Fibroblast of lung (primary cell): ENCODE measurements at places on chromosomes 2 and 18. TPM values are rescaled to one million over a fixed set of nuclear protein-coding genes. Genes with fewer than 3 reads are reported as not detected.

DNA sequence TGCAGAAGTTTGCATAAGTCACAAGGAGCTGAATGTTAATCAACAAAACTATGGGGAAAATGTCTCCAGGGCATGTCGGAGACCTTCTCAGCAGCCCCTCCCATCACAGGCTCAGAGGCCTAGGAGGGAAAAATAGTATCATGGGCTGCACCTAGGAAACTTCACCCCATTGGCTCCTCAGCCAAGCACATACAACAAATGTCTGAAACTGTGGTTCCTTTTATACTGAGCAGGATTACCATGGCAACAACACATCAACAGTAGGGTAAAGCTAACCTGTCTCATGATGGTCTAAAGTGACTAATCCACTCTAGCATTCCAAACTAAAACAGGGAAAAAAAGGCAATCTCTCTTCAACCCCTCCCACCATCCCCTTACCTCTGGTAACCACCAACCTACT lies 3.2 kb upstream of the NEMP2 start:
- DNase-seq: peak; percentile 12

- no peak for DNase-seq
These were observed 19.4 kb upstream of the RNF149 start for GRCh38 chr2:101327863-101328394.

DNA sequence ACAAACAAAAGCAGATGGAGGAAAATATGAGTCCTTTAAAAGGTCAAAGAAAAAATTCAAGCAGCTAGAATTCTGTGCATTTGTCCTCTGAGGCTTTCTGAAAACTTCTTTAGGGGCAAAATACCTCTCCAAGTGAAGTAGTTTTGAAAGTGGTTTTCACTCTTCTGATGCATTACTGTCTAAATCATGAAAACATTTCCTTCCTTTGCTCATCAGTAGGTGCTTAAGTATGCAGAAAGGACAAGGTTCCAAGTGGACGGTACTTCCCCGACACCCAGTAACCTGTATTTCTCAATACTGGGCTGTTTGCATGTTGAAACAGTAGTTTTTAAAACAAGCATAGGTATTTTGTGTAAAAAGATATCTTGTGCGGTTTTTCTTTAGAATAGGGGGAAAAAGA lies 189.1 kb upstream of the ERBB4 start:
- DNase-seq: no peak

DNA sequence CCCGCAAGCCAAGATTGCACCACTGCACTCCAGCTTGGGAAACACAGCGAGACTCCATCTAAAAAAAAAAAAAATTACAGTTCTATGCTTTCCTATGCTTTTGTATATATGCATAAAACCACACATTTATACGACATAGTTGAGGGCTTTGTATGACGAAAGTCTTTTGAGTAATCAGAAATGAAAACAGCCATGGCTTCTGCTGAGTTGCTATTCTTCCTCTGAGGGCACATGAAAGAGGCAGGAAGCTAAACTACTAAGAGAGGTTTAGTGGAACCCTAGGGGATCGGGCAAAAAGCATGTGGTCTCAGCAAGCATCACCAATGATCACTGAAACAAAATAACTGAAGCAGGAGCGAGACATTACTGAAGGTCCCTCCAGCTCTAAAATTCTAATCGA lies 99.6 kb downstream of the ZAP70 start:
- DNase-seq: no peak

GRCh38 chr2:178317811-178318210 lies 123.5 kb downstream of the OSBPL6 start:
- DNase-seq: no peak

DNA sequence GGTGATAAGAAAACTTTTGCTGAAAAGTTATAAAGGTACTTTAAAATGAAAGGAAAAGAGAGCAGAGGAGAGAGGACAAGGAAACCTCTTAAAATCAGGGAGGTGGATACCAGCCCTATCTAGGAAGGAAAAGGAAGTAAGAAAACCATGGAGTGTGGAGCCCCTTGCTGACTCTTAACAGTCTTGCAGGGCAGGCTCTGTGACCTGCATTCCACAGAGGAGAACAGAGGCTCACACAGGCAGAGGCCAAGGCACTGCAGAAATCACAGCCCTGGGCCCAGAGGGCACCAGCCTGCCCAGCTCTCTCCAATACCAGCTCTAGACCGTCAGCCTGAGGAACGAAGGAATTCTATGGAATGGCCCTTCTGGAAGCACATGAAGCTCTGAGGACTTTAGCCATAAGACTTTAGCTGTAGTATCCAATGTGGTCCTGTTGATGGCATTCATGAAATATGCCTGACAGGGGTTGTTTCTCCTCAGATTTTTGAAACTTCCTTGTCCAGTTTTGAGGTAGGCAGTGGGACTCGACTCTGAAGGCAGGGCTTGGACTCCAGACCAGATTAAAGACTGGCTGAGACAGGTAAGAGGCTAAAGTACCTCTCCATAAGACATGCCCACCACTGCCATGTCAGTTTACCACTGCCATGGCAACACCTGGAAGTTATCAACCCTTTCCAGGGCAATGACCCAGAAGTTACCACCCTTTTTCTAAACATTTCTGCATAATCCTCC lies 216.3 kb downstream of the ANAPC1 start:
- peak; percentile 59 for DNase-seq

DNA sequence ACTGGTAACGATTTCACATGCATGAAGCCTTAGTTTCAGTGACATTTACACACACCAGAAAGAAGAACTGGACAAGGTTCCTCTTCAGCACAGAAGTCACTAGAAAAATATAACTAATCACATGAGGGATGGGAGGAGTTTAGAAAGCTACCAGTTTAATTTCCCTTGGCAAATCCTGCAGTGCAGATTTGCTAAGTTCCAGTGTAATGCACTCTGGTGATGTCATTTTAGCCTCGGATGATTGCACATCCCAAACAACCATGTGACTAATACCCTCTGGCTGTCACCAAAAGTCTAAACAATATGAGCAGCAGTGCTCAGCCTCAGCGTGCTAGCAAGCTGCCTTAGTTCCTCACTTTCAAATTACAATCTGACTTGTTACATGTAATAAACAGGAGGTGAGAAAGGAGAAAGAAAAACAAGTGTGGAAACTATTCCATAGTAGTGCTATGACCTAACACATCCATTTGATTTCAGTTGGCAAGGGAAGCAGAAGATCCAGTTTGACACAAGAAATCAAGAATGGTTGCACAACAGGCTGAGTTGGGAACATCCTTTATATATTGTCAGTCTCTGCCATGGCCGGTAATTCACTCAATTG lies 35.3 kb upstream of the PPP1CB start:
- DNase-seq: peak; percentile 93

DNA sequence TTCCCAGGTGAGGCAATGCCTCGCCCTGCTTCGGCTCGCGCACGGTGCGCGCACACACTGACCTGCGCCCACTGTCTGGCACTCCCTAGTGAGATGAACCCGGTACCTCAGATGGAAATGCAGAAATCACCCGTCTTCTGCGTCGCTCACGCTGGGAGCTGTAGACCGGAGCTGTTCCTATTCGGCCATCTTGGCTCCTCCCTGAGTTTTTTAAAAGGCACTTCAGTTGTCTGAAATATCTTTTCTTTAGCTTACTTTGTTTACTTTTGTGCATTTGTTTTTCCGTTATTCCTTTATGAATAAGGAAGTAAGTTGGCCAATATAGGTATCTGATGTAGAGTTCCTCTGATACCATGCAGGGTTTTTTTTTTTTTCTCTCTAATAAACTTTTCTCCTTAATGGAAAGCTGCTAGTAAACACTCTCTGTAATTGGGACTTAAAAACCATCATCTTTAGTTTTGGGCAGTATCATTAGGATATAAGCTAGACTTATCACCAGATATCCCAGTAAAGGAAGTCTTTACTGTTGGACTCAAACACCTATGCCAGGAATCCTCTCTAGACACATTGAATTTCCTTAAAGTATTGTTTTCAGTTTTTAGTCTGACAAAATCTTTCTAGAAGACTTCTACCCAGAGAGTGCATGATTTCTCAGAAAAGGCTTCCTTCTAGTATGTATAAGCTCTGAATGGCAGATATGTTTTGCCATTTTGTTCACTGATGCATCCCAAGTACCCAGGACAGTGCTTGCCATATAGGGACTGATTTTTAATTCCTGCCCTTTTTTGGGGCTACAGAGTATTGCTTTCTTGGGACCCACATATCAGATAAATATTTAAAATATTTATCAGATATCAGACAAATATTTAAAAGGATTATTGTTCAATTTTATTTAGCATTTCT lies 35.8 kb upstream of the DYSF start:
- no peak for DNase-seq

DNA sequence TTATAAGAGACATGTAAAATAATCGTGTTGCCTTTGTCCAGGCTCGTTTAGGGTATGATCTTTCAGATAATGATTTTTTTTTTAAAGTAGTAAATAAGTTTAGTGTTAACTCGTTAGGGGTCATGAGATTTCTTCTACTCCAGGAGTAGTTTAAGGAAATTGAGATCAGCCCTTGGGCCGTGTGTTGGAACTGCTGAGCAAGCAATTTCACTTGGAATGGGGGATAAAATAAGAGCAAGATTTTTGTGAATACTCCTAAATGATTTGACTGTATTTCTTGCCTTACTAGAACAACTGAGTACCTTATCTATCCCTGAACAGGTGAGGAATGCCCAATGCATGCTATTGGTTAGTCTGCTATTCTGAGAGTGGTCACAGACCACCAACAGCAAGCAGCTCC lies 102.2 kb upstream of the SERPINE2 start:
- no peak for DNase-seq

DNA sequence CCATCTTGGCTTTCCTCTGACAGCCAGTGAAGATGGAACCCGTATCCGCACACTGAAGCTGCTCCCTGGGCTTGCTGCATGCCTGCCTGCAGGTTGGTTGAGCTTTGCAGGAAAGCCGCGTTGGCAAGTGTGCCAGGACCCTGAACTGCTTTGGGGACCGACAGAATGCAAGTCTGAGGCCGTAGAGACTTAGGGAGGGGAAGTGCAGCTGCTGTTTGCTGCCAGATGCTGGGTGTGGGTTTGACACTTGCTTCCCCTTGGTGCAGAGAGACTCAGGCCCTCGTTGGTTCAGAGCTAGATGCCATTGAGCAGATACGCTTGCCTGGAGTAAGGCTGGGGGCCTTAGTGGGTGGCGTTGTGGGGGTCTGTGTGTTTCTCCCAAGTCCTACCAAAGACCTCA lies 13.1 kb upstream of the PHLPP1 start:
- DNase-seq: no peak

GRCh38 chr2:163248376-163249253 lies 410.0 kb upstream of the KCNH7 start:
- DNase-seq: no peak

- no peak for DNase-seq
These were observed 17.9 kb downstream of the LPIN1 start for GRCh38 chr2:11764359-11764758.

- DNase-seq: no peak
These were observed 179.7 kb downstream of the ANKRD30B start for GRCh38 chr18:14927701-14928100.

GRCh38 chr2:173884025-173884802 lies 81.0 kb downstream of the SP3 start:
- DNase-seq: peak; percentile 52

DNA sequence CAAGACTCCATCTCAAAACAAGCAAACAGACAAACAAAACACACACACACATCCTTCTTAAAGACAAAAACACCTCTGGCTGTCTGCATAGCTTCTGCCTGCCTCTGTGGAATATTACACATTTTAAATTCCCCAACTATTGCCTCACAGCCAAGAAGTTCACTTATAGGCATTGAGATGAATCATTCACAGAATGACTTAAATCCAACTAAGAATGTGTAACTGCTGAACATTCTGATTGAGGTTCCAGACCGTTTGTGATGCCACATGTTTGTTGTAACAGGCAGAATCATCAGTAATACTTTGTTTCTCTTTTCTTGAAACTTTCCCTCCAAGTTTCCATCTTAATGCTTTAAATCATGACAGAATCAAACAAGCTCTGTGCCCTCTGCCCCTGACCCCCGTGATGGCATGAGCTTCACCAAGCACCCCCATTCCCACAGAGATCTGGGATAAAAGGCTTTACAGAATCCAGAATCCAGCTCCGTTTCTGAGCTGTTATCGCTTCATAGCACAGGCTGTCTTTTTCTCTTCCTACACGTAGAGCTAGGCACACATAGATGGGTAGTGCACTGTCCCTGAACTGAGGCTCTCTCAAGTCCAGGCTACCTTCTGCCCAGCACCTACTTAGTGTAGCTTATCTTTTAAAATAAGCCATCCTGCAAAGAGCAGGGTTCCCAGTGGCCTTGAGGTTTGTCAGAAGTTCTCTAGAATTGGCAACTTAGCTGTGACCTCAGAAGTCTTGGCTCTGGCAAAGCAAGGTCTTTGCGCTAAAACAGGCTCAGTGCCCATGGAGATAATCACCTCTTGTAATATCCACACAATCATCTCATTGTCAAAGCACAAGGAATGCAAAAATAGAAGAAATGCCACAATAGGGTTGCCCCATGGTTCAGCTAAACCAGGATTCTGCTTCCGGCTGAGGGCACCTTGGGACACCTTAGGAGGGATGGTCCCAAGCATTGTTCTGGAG lies 32.9 kb downstream of the EPAS1 start:
- DNase-seq: peak; percentile 94

GRCh38 chr2:205273627-205274026 lies 408.7 kb upstream of the NRP2 start:
- DNase-seq: no peak

GRCh38 chr2:89763581-89764485 lies 1072.4 kb downstream of the RPIA start:
- DNase-seq: no peak

- peak; percentile 18 for DNase-seq
These were observed 54.8 kb upstream of the TUBA3E start for GRCh38 chr2:130252880-130253645.

DNA sequence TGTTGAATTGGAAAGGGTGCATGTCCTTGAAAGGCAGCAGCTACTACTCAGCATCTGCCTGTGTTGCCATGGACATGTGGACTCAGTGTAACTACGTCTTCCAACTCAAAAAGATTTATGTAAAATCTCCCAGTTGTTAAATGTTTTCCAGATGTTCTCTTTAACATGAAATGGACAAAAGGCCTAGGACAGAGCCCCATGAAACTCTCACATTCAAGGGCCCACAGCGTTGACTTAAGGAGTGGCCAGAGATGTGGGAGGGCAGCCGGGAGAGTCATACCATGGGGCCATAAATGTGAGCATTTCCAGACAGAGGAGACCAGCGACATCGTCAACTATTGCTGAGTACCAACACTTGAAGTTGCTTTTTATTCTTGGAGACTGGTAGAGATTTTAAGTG lies 9.9 kb downstream of the SLC3A1 start:
- no peak for DNase-seq

- DNase-seq: no peak
These were observed 27.0 kb downstream of the GREB1 start for GRCh38 chr2:11560806-11561205.

GRCh38 chr2:228869636-228870264 lies 401.3 kb downstream of the PID1 start:
- DNase-seq: no peak

GRCh38 chr2:167862296-167862695 lies 385.1 kb downstream of the STK39 start:
- DNase-seq: no peak

- DNase-seq: no peak
These were observed 89.0 kb downstream of the ACSL3 start for GRCh38 chr2:222949690-222950323.

- DNase-seq: no peak
These were observed 72.7 kb downstream of the DNER start for GRCh38 chr2:229641676-229642075.

- no peak for DNase-seq
These were observed 469.3 kb upstream of the MEX3C start for GRCh38 chr18:51666763-51667191.

GDF7 gene
- 0.02 TPM in 1 of 2 replicates, not detected in the other for polyA plus RNA-seq

TUBA4B gene
- not detected in 2 replicates for polyA plus RNA-seq

ZBTB7C gene
- polyA plus RNA-seq: 0.10 and 0.19 TPM in 2 replicates

PLB1 gene
- 0.70 and 0.75 TPM in 2 replicates for polyA plus RNA-seq

RIT2 gene
- not detected in 2 replicates for polyA plus RNA-seq

RBKS gene
- 1.3 and 1.6 TPM in 2 replicates for polyA plus RNA-seq

LRRTM4 gene
- 0.05 TPM in 1 of 2 replicates, not detected in the other for polyA plus RNA-seq

SP140 gene
- 0.17 and 0.60 TPM in 2 replicates for polyA plus RNA-seq
